Esophagus squamous epithelium (tissue), 5 donors: ENCODE measurements at places on chromosomes 7 and 10.

GRCh38 chr7:22702516-22702915 lies 24.5 kb upstream of the IL6 start:
- DNase-seq: no peak

- no peak for DNase-seq
Measured at GRCh38 chr10:82814635-82815034, 939.6 kb downstream of the NRG3 start.

DNA sequence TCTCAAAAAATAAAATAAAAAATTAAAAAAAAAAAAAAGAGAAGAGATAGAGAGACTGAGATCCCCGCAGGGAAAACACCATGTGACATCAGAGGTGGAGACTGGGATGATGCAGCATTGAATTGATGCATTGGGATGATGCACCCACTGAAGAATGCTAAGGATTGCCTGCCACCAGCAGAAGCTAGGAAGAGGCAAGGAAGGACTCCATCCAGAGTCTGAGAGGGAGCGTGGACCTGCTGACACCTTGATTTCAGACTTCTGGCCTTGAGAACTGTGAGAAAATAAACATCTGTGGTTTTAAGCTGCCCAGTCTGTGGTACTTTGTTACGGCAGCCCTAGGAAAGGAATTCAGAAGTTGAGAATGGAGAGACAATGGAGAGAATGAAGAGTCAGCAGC lies 89.8 kb upstream of the PRPS1L1 start:
- no peak for DNase-seq

- no peak for DNase-seq
Measured at GRCh38 chr7:132739271-132739955, 163.1 kb upstream of the PLXNA4 start.

- DNase-seq: no peak
Measured at GRCh38 chr10:373015-373414, 237.8 kb downstream of the ZMYND11 start.

DNA sequence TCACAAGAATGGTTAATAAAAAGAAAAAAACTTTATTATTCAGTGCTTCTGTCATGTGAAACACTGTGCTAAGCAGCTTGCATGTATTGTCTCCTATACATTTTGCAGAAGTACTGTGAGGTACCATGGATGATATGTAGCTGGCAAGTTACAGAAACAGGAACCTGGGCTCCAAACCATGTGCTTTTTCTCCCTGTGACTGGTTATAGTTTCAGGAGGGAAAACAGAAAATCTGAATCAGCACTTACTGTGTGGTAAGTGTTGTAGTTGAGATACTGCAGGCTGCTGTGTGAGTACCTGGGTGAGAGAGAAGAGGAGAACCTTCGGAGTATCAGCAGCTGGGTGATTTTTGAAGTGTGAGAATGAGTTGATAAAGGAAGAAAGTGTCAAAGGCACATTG lies 285.0 kb downstream of the SUGCT start:
- DNase-seq: no peak

DNA sequence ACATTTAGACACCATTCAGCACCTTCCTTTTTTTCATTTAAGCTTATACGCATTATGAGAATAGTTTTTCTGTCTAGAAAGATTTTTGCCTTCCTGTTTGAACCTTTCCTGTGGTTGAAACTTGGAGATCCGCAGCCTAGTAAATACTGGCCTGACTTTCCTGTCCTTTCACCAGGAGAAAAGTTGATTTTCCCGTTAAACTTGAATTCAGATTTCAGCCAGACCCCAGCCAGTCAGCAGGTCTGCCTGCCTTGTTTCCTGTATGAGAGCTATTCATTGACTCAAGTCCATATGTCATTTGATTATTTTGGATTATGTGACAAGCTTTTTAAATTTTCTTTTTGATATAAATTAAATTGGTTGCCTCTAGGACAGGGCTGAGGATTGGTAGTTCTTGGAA lies 71.5 kb downstream of the EVX1 start:
- DNase-seq: no peak

DNA sequence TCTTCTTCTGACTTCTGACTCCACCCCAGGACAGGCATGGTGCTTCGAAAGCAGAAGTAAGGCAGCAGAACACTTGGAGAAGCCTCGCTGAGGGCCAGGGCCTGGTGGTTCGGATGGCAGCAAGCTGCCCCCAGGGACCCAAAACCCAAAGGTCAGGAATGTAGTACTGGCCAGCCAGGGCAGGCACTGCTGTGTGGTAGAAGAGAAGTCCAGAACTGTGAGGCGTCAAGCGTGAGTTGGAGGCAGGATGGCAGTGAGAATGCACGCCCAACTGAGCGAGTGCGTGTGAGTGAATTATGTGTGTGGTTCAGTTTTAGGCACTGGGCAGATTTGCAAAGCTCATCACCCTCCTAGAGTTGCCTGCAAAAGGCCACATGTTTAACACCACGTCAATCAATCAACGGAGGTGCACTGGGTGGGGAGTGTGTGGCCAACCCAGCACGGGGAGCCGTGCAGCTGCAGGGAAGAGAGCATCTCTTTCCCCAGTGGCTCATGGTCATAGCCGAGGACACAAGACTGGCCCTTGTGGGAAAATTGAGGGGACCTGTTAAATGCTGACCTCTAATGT lies 144.3 kb downstream of the KCNMA1 start:
- DNase-seq: no peak

- no peak for DNase-seq
Measured at GRCh38 chr10:97518301-97519043, 19.7 kb downstream of the UBTD1 start.

GRCh38 chr7:157550300-157551275 lies 213.8 kb downstream of the DNAJB6 start:
- no peak for DNase-seq

DNA sequence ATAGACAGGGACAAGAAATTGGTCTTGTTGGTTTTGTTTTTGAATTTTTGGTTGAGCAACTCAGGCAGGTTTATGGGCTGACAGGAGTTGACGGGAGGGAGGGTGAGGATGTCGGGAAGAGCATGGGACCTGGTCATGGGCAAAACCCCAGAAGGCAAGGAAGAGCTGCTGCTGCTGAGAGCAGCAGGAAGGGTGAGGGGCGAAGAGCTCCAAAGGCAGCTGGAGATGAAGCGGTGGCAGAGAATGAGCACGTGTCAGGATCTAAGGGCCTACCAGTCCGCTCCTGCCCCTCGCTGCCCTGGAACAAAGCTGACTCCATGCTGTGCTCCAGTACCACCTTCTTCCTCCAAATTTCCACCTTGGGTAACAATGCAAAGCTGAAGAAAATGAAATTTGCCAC lies 84.3 kb downstream of the ARHGAP22 start:
- DNase-seq: no peak

DNA sequence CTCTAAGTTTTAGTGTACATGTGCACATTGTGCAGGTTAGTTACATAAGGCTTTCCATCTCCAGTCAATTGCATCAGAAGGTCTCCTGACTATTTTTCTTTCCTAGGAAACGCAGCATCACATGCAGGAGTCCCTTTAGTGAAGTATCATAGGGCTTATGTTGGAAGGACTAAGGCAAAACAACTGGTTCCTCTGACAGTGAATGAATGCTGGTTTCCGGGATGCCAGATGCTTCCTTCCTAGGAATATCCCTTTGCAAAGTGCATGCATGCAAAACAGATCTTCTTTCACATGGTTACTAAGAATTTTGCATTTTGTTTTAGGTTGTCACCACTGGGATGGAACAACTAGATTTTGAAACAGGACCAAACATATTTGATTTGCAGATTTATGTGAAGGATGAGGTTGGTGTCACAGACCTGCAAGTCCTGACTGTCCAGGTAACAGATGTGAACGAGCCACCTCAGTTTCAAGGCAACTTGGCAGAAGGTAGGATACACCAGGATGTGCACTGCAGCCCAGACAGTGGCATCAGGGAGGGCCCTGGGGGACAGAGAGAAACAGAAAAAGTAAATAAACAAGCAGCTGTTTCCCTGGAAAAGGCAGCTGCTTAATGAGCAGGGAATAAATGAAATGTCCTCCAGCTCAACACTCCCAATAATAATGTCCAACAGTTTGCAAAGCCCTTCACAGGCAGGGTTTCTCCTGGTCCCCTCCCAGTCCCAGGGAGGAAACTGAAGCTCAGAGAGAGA lies 17.8 kb downstream of the CDHR3 start:
- DNase-seq: no peak

GRCh38 chr7:15922002-15922401 lies 235.5 kb upstream of the MEOX2 start:
- no peak for DNase-seq

- no peak for DNase-seq
Measured at GRCh38 chr7:31121601-31122000, 69.5 kb downstream of the ADCYAP1R1 start.

DNA sequence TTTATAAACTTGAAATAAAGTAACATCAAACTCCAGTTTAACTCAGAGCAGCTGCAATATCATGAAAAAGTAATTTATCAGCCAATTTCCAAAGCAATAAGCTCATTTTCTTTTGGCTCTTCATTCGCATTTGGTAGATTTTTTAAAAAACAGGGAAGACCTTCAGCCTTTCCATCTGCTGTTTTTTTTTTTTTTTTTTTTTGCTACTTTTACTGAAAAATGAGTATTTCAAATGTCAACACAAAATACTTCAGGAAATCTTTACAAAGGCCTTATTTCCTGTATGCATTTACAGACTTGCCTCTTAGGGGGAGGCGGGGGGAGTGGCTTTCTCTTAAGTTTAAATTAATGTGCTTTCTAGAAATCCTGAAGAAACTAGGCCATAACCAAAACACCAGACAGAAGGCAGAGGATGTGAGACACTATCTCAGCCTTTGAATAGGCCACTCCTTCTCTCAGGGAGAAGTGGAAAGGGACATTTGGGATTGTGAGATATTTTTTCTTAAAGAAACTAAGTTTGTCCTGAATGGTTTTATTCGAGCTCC lies 91.8 kb downstream of the COL28A1 start:
- no peak for DNase-seq

DNA sequence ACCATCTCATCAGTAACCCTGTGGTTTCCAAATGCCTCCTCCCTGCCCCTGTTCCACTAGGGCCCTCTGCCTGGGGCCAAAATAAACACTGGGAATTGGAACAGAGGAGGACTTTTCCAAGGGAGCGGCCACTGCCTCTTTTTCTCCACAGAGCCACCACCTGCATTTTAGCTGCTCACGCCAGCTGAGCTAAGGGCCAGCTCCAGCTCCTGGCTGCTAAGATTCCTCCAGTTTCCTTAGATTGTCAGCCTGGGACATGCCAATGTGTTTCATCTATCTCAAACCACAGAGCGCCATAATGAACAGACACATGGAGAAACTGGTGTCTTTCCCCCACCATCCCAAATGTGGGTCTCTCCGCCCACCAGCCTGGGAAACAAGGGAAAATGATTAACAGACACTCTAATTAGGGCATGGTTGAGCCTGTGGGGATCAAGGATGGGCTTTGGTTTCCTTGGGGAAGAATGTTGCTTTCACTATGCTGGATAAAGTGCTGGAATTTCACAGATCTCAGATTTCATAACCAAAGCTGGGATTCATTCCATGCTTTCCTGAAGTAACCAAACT lies 52.2 kb downstream of the ASB13 start:
- no peak for DNase-seq

DNA sequence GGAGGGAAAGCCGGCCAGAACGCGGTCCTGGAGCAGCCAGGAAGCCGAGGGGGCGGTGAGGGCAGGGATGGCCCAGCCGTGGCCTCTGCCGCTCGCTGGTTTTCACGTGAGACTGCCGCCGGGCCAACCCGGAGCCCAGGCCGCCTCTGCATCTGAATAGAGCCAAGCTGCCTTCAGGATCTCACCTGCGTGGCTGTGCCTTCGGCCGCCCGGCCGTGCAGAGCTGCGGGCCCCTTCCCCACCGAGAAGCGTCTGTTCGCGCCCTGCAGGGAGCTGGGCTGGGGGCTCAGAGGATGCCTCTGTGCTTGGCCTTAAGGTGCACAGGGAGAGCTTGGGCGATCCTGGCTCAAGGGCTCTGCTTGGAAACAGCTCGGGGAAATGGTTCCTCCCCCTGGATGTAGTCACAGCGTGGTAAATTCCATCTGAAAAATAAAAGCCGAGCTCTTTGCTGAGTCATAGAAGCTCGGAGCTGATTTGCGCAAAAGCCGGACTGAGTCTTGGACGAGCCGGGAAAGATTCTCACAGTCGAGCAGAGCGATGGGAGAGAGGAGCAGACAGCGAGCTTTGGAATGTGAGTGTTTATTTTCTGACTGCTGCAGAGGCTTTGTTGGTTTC lies at the start of gene JAKMIP3:
JAKMIP3 (plus strand) TSS at position 456 of the 615 bp plus-strand sequence. CDS start 38,863 bp downstream, outside the sequence.
- no peak for DNase-seq

GRCh38 chr10:50393784-50394467 lies 142.6 kb upstream of the ASAH2 start:
- DNase-seq: no peak

GRCh38 chr7:1934017-1934416 lies 263.9 kb downstream of the ELFN1 start:
- no peak for DNase-seq

DNA sequence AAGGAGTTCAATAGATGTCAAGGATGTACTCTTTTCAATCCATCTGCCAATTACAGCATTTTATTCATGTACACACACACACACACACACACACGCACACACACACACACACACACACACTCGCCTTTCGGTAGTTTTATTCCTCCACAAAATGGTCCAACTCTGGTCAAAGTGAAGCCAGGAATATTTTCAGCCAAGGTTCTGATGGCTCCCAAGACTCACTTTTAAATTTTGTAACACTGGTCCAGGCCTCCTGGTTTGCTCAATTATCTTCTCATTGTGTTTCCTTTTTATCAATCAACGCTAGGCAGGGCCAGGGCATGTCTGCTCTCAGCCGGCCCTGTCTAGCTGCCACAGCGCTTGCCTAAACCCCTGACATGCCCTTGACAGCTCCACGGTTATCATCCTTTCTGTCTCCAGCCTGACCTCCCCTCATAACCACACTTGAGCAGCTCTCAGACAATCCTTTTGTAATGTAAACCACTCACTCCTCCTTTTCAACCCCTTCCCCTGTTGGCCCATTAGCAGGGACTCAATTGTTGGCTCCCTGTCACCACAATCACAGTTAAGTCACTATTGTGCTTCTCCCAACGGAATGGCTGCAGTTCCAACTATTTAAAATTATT lies 115.1 kb downstream of the ICA1 start:
- DNase-seq: no peak
